Germinal center (tissue), 1 donor: ENCODE measurements at places on chromosomes 5 and 9.

GRCh38 chr5:142978726-142979125 lies 208.5 kb downstream of the ARHGAP26 start:
- DNase-seq = no peak

GRCh38 chr5:181156758-181157157 lies 9.4 kb downstream of the OR2V2 start:
- DNase-seq = no peak

DNA sequence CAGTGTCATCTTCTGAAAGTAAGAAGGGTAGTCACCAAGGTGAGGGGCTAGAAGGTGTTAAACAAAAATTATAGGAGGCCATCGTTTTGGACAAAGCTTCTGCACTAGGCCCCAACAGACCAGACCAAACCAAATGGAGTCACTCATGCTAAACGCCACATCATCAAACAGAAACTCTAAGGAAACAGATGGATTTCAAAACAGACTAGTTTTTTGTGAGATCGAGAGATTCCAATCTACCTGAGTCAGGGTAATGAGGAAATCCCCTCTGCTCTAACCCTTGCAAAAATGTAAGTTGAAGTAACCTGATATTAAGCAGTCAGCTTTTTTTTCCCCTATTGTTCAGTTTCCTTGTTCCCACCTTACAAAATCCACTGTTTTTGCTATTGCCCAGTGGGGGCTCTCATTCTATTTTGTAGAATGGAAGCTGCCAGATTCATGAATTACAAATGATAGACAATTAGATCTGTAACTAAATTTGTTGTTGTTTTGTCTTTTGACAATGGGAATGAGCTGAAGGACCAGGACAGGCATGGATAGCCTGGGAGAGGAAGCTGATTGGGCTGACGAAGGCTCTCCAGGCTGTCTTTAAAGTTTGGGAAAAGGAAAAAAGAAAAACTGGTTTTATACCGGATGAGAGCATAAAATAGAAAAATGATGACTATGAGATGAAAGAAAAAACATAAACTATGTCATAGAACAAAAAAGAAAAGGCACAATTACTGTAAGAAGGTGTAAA lies 94.7 kb upstream of the ADAMTSL1 start:
- no peak for DNase-seq

GRCh38 chr5:2029206-2029605 lies 146.5 kb upstream of the IRX4 start:
- DNase-seq = no peak

DNA sequence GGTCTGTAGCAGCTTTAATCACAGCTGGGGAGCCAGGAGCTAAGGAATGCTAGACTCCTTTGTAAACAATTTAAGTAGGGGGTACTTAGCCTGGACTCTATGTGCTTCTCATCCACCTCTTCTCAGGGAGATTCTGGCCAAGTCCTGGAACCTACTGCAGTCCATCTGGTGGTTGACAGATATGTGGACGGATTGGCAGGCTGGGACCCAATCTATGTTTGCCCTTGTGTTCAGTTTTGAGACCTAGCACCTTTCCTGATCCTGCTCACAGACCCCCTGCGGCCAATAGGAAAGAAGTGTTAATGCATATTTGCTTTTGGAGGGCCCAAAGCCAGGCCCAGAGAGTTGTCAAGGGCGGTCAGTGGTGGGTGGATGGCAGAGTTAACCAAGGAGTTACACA lies 6.4 kb downstream of the SLC22A5 start:
- no peak for DNase-seq

DNA sequence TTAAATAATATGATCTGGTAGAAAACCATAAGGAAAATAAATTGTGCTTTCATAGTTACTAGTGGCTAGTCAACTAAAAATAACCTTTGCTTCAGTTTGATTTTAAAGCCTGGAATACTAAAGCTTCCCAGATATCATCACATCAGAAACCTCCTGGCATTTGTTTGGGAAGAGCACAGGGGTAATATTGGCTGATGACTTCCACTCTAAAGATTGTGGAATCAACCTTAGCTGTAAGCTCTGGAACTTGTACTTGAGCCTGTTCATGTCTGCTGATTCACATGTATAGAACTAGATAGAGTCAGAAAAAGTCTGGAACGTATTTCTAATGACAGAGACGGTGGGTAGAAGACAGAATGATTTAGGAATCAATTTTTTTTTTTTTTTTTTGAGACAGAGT lies 345.0 kb downstream of the CWC27 start:
- DNase-seq = no peak

- DNase-seq = peak; percentile 66
Measured at GRCh38 chr9:128007566-128008138, 26.9 kb upstream of the EEIG1 start.

GRCh38 chr5:151534350-151534749 lies 56.8 kb downstream of the FAT2 start:
- no peak for DNase-seq

- no peak for DNase-seq
Measured at GRCh38 chr5:80990971-80991370, 30.8 kb downstream of the RASGRF2 start.

GRCh38 chr9:125632321-125633115 lies 74.5 kb downstream of the MAPKAP1 start:
- DNase-seq = peak; percentile 39

DNA sequence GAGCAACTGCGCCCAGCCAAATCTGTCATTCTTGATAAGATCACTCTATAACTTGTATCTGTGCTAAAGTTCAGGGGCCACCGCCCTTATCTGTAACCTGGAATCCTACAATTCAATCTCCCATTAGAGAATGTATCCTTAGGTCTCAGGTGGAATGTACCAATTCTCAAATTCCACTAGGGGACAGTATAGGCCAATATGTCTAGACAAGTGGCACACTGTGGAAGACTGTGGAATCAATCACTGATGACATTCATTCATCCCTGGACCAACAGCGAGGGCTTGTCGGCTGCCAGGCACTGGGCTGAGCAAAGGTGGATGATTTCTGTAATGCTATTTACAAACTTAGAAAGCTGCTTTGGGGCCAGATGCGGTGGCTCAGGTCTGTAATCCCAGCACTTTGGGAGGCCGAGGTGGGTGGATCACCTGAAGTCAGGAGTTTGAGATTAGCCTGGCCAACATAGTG lies 28.7 kb upstream of the MEGF9 start:
- DNase-seq = peak; percentile 62

GRCh38 chr5:136062366-136063274 lies 33.8 kb downstream of the TGFBI start:
- DNase-seq = peak; percentile 32

- DNase-seq = no peak
Measured at GRCh38 chr9:130740218-130741023, 46.8 kb downstream of the EXOSC2 start.
